ENCODE measurements at places on chromosomes 3 and 15.

GRCh38 chr3:52623234-52623792 is 62.4 kb downstream of the PBRM1 start:
- no peak for DNase-seq

DNA sequence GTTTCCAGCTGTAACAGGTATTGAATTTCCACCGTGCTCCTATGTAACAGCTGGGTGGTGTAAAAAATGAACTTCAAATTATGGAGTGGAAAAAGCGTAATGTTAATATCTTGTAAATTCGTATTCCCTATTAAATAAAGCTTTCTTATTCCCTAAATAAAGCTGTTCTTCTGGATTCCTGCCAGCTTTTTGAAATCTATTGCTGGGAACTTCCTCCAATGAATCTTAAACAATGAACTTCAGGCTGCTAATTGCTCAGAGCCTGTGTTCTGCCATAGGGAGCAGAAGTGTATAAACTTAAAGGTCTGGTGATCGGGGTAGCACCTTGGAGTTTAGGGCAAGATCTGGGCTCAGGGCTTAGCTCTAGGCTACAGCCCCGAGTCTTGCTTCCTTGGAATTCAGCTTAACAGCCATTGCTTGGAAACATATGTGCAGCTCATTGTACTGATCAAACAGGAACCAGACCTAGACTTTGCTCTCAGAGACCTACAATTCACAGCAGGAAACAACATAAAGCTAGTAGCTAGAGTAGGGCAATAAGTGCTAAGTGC is 1.4 kb downstream of the ARL14 start:
- DNase-seq = no peak

GRCh38 chr3:61877359-61878138 is 316.2 kb downstream of the PTPRG start:
- no peak for DNase-seq

DNA sequence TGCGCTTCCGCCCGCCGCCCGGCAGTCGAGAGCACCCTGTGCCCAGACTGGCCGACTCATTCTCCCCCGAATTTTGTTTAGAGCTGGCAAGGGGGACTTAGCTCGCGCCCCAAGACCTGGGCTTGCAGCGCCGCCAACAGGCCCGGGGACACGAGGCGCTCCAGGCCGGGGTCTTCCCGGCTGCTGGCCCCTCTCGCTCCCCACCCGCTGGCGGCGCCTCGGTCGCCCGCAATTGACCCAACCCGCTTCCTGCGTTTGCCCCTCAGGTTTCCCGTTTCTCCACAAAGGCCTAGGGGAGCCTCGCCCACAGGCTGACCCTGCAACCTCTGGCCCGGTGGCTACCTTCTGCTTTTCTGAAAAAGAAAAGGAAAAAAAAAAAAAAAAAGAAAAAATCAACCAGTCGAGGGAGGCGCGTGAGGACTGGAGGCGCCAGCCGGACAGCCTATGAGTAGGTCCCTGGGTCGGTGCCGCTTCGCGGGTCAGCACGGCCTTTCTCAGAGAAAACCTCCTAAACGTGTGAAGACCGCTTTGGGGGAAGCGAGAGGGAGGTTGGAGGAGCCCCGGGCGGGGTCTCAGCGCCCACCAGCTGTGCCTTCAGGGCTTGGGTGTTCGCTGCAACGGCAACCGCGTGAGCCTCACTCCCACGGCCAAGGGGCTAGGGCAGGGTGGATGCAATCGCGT is 7.2 kb downstream of the FOXL2 start:
- no peak for DNase-seq

- peak; percentile 95 for DNase-seq
Observed at GRCh38 chr3:190566043-190566933, 52.4 kb downstream of the IL1RAP start.

- no peak for DNase-seq
Observed at GRCh38 chr3:52043750-52044149, 12.6 kb downstream of the DUSP7 start.

- DNase-seq = no peak
Observed at GRCh38 chr15:93515256-93516051, 426.4 kb upstream of the RGMA start.

DNA sequence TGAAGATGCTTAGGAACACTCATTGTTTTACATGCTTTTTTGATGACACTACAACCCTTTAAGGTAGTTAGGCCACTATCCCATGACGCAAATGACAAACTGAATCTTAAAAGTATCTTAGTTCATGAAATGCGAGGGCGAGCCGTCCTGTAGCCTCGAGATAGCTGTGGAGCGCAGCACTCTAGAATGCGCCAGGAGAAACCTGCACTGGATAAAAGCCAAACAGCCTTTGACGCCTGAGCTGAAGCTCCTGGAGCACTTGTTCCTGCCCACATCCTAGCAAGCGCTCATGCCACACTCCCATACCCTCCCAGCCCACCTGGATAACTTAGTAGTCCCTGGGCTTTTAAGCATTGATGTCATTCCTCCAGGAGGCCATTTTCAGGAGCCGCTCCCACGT is 516.9 kb downstream of the GABRG3 start:
- no peak for DNase-seq

GRCh38 chr3:80655216-80655615 is 887.4 kb upstream of the ROBO1 start:
- DNase-seq = no peak

DNA sequence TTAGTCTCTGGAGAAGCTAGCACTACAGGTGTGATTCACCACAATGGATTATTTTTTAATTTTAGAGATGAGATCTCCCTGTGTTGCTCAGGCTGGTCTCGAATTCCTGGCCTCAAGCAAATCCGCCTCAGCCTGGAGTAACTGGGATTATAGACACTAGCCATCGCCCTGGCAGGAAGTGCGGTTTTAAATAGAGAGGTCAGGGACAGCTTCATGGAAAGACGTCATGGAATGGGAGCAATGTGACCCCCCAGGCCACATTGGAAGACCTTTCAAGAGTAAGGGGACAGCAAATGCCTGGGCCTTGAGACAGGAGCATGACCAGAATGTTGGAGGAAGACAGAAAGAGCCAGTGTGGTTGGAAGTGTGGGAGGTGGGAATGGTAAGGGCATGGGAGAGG is 2.2 kb upstream of the ISG20 start:
- DNase-seq = no peak

DNA sequence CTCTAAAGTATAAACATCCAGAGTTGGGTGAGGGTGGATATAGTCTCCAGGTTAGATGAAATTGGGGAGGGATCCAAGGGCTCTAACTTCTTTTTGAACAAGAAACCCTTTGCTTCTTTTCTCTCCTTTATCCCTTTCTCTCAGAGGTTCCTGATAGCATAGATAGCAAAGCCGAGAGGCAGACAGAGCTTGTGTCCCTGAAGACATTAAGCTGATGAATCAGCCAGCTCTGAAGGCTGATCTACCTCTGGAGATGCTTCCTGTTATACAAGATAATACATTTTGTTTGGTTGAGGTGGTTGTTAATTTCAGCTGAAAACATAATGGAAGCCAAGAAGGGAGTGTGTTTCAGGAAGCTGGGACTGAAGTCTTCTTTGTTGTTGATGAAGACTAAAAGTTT is 193.2 kb downstream of the PDCD6IP start:
- no peak for DNase-seq

DNA sequence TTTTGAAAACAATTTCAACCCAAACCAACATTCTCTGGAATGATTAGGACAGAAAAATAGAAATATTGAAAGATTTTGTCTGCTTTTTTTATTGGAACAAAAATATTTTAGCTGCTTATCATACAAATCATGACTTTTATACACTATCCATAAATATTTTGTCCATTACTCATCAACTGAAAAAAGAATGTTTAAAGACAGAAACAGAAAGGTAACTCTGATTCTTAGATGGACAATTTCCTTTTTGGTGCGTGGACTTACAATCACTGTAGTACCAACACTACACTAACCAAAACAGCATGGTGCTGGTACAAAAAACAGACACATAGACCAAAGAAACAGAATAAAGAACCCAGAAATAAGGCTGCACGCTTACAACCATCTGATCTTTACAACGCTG is 582.8 kb upstream of the CCDC54 start:
- DNase-seq = no peak

DNA sequence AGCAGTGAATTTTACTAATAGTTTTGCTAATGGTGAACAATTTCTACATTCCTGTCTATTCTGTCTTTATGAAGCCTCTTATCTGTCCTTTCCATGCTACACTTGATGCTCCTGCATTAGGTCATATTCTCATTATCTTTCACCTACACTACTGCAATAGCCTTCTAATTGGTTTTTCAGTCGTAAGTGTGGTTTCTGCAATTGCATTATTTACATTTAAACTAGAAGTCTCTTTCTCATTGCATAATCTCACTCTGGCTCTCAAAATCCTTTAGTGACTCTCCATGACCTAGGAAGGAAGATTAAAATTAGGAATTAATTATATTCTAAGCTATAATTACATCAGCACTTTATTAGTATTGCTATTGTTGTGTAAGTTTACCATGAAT is 686.5 kb downstream of the IGSF11 start:
- DNase-seq = no peak

GRCh38 chr3:13495921-13496723 is 16.0 kb downstream of the HDAC11 start:
- DNase-seq = peak; percentile 78

GRCh38 chr15:36501063-36501678 is 78.3 kb upstream of the CDIN1 start:
- DNase-seq = peak; percentile 81

DNA sequence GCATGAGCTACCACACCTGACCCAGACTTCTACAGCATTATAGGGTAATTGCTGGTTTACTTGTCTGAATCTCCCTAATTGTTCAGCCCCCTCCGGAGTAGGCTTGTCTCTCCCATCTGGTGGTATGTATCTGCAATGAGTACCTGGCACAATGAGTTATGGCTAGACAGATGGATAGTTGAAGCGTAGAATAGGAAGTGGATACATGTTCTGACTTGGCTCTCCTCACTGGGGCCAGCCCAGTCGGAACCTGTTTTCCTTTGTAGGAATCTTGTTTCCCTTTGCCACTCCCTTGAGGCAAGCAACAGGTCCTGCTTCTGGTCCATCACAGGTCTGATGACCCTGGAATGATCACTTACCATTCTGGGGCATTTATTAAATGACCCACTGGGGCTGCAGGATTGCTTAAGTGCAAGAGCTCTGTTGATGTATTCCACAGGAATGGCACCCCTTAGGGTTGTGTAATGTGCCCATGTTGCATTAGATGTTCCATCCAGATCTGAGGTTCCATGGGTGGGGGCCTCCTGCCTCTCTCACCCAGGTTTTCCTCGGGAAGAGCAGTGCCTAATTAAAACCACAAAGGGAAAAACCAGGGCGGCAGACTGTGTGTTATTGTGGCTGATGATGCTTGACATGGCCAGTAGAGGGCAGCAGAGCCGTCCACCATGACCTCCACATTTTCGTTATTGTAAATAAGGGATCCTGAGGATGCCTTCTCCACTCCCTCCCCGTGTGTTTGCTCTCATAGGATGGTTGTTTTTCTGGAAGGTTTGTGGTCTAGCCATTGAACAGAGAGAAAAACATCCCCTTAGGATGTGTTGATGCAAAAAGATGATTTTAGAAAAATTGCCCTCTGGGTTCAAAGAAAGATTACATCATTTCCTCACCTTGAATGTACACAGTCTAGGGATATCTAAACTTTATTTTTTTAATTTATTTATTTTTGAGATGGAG is 58.0 kb downstream of the CMTM8 start:
- DNase-seq = peak; percentile 73

- DNase-seq = no peak
Observed at GRCh38 chr15:51781506-51781905, 30.1 kb downstream of the TMOD2 start.

- DNase-seq = no peak
Observed at GRCh38 chr15:88848203-88848602, 45.0 kb downstream of the ACAN start.

DNA sequence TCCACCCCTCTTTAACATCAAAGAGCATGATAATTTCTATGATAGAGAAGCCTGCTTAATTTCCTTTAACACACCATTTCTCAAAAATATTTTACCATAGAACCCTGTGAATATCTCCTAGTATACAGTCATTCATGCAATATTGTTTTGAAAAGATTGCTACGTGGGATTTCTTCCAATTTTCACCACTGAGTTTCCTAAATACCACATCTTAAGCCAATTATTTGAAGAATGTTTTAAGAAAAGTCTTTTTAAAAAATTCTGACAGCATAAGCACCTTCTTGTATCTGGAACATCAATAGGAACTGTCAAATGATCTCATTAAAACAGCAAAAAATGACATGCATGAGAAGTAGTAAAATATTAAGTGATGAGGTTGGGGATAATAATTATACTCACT is 1126.7 kb downstream of the TUSC7 start:
- DNase-seq = no peak

DNA sequence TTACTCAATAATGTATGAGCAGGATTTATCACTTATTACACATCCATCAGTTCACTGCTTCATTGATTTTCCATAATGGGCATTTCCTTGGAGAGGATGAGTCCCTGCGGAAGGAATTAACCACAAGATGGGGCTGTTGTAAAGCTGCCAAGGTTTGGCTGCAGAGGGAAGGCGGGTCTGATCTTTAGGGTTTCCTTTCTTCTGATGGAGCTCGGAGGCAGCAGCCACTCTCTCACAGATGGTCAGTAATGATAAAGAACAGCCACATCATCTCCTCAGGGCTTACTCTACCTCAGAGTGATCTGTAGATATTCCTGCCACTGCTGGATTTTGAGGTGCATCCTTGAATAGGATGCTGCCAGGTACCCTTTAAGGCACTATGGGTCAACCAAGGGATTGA is 115.2 kb downstream of the USP13 start:
- peak; percentile 25 for DNase-seq

DNA sequence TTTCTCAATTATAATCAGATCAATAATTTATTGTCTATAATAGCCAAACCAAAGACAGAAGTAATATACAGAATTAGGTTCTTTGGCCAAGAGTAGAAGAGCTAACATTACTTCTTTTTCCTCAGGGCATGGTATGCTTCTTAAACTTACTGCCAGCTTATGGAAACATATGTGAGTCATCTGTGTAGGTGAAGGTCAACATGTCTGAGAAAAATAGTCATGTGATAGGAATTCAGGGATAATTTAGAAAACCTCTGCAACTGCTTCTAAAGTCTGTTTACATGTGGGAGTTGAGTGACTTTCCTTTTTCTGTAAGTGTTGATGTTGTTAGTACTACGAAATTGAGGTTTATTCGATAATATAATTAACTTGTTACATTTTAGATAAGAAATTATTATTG is 19.2 kb upstream of the MAP6D1 start:
- DNase-seq = peak; percentile 43

GRCh38 chr3:78832785-78833204 is 935.0 kb downstream of the ROBO1 start:
- no peak for DNase-seq

DNA sequence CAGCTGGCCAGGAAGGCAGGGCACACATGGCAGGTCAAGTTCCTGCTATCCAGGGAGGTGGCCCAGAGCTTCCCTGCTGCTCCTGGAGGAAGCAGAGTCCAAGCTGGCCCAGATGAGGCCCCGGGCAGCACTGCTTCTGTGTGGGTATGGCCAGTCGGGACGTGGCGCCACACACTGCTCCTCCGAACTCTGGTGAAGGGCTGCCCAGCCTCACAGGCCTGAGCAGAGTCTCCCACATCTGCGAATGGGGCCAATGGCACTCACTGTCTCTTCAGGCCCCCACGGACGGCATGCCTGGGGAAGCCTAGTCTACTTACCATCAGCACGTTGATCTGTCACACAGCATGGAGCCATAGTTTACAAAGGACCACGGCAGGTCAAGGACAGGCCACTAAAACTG is 2.5 kb upstream of the PLA2G4F start:
- DNase-seq = no peak
